ENCODE measurements at places on chromosomes 2 and 18. TPM values are rescaled to one million over a fixed set of nuclear protein-coding genes. Genes with fewer than 3 reads are reported as not detected.

- DNase-seq = no peak
Observed at GRCh38 chr2:233263045-233263570, 11.6 kb downstream of the ATG16L1 start.

- DNase-seq = no peak
Observed at GRCh38 chr18:24799720-24800119, 339.3 kb downstream of the HRH4 start.

GRCh38 chr2:62114564-62114963 is 81.4 kb upstream of the B3GNT2 start:
- DNase-seq = no peak

SLC9A2 gene
- total RNA-seq = 0.04 TPM

DNER gene
- total RNA-seq = not detected

DNA sequence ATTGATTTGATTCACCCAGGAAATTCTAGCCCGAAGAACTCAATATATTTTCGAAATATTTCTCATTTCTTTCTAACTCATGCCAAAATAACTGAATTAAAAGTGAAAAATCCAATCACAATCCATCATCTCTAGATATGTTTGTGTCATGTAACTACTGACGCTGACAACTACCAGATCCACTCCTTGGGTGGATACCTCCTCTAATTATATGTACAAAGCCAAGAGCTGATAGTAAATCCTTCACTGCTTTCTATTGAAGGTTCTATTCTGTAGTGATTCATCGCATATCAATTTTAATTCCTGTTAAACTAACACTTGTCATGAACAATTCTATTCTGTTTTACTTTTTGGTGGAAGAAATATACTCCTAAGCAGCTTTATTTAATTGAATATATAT is 1056.6 kb upstream of the NXPH2 start:
- DNase-seq = no peak

SOWAHC gene
- total RNA-seq = 0.14 TPM

DNA sequence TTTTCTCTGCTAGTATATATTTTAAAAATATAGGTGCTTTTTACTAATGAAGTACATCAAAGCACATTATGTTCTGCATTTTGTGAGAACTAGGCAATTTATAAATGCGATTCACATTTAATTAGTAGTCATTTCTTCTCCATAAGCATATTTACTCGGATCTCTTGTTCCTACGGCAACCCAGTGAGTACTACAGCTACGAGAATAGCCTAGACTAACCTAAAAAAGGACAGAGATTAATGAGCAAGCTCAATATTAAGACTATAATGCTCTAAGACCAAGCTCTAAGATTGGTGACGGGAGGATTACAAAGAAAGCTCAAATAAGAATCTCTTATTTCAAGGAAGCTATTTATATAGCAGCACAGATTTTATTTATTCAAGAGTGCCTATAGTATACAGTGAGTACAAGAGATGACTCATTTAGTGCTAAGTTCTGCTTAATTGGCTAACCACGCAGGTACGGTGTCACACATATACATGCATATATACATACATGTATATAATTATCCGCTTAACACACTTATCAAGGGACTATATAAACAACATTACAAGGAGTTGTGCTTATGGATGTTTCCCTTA is 364.7 kb downstream of the GPD2 start:
- no peak for DNase-seq

PID1 gene
- total RNA-seq = not detected

DNA sequence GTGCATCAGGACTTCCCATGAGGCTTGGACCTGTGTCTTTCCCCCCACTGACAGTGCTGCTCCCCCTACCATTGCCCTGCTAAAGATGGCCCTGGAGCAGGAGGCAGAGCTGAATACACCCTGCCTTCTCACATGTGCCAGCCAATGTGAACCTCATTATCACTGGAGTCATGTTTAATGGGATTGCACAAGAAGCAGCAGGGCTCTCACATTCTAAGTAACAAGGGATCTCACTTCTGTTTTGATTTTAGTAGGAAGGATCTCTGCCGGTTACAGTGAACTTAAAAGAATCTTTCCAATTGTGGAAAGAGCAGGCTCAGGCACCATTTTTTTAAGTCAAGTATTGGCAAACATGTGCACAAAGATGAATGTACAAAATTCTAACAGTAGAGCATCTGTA is 322.1 kb upstream of the MEX3C start:
- DNase-seq = no peak

DNA sequence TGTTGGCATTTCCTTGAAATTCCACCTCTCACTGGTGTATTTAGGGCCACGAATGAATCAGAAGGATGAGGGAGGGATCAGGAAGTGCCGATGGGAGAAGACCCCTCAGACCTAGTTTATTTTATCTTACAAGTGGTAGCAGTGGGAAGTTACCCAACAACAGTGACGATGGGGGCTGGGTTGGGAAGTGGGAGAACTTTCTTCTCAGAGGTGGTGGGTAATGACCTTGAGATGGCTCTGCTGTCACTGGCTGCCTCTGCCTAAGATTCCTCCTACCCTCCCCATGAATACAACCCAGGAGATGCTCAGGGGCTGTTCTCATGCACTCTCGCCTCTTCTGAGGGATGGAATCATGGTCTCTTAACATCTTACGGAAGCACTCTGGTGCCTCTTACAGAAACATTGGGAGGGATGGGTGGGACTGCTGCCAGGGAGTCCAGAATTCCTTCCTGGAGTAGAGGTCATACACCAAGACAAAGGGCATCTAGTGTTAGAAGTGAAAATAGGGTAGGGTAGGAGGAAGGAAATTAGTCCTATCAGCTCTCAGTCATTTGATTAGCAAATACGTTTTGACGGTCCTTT is 58.5 kb upstream of the TXNDC2 start:
- no peak for DNase-seq

GRCh38 chr2:45470531-45470930 is 140.5 kb downstream of the SRBD1 start:
- no peak for DNase-seq

AP1S3 gene
- 11.3 TPM for total RNA-seq

GRCh38 chr2:229610333-229610732 is 104.0 kb downstream of the DNER start:
- DNase-seq = no peak

GRCh38 chr2:78699696-78700095 is 325.8 kb upstream of the REG3G start:
- DNase-seq = no peak

LIMS4 gene
- total RNA-seq = 0.48 TPM

AQP12B gene
- total RNA-seq = not detected

DNA sequence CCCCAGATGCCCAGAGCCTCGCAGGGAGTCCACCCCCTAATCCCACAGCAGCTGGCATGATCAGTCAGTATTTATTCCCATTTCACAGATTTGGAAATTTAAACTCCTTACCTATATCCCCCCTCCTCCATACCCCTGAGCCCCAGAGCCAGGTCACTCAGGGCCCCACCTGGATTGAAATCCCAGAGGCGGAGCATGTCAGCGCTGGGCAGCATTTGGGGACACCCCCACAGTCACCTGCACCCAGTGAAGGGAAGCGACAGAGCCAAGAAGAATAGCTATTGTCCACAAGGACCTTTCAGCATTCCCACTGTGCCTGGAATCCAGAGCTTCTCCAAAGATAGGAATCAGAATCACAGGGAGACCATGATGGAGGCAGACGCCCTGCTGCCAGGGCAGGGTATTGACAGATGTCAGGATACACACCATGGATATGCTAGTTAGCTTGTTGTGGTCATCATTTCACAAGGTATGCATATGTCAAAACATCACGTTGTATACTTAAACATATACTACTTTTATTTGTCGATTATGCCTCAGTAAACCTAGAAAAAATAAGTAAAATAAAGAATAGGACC is 968 bp upstream of the ASTL start:
- no peak for DNase-seq

FSHR gene
- not detected for total RNA-seq

CREB1 gene
- 81.8 TPM for total RNA-seq

PTPRN gene
- 2.5 TPM for total RNA-seq

- DNase-seq = no peak
Observed at GRCh38 chr2:288758-289361, 969 bp upstream of the ALKAL2 start.

DNA sequence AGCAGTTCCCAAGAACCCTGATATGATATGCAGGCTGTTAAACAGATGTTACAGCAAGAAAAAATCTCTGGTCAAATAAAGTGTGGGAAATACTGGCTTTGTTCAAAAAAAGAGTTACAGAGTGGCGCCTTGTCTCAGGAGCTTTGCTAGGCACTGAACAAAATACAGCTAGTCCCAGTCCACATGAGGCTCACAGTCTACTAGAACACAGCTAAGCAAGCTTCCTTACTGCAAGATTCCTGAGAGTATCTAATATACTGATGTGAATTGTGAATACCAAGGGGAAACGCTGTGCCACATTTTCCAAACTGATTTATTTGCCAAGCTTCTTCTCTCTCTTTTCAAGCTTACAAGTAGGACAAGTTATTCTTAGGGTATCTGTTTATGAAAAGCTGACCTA is 188.8 kb upstream of the NABP1 start:
- no peak for DNase-seq

DNA sequence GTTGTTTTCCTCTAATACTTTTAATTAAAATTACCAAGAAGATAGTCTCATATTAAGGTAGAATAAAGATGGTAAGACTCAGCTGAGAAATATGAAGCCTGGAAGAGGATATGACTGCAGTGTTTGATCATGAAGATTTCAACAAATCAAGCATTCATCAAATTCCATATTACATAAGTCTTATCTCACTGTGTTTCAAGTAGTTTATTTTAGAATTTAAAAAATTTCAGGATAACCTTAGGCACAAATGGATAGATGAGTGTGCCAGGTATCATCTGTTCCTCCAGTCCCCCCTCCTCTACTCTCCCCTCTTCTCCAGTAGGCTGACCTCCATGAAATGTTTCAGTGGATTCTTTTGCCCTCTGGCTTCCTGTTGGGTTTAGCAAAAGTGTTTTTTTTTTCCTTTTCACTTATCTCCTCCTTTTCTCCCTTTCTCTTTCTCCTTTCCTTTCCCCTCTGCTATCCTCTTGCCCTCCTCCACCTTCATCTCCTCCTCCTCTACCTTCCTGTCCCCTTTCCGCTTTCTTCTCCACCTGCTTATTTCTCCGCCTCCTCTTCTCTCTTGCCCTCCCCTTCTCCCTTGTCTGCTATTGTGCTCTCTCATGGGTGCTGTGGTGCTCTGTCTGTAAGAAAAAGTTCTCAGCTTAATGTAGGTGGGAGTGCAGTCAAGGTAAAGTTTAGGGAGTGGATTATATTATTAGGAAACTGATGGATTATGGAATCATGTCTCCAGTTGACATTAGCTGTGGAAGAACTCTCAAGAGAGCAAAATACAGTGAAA is 72.8 kb downstream of the ABI2 start:
- no peak for DNase-seq

RAB17 gene
- 0.40 TPM for total RNA-seq

DNA sequence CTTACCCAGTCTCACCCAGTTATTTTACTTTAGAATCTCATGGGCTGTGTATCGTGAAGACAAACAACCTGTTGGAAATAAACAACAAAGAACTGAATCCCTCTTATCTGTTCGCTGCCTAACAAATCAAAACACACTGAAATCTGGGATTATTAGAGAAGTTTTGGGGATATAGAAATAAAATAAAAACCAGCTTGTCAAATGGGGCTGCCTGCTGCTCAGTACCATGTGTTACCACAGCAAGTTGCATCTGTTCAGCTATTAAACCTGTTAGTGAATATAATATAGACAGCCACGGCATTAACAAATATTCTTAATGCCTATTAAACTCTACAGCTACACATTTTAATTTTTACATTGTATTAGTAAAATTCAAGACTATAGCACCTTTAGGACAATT is 810.8 kb downstream of the NRXN1 start:
- DNase-seq = no peak

- no peak for DNase-seq
Observed at GRCh38 chr2:111712940-111713515, 171.0 kb downstream of the ANAPC1 start.

- DNase-seq = no peak
Observed at GRCh38 chr18:48902023-48902855, 48.5 kb downstream of the SMAD7 start.

DNA sequence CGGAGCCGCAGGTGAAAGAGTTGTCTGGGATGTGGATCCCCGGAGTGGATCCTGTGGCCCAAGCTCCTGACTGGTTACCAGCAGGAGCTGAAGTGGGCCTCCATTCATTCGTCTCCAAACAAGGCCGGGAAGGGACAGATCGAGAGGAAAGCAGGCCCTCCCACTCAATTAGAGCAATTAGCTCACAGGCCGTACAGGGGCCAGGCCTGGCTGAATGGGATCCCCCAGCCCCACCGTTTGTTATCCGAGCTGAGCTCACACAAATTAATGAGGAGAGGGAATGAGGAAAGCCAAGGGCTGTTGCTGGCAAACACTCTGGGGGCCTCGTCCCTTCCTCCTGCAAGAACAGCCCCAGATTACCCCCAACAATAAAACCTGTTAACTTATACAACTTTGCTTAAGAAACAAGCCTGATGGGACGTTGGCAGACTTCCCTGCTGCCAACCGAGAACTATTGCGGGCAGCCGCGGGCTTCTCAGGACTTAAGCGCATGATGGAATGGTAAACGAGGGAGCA is 338.0 kb downstream of the BCL11A start:
- no peak for DNase-seq

ABCG8 gene
- total RNA-seq = not detected

CYP26B1 gene
- total RNA-seq = not detected

PIEZO2 gene
- not detected for total RNA-seq

NR4A2 gene
- total RNA-seq = 49.9 TPM

PAIP2B gene
- total RNA-seq = 2.4 TPM

- DNase-seq = peak; percentile 56
Observed at GRCh38 chr2:16665748-16666448, at the start of gene CYRIA. Gene CYRIA (minus strand): TSS chr2:16665834. CDS start chr2:16588119, 77,715 bp downstream.

- no peak for DNase-seq
Observed at GRCh38 chr2:157574165-157574564, 54.5 kb downstream of the ACVR1C start.

HOXD11 gene
- not detected for total RNA-seq

- DNase-seq = no peak
Observed at GRCh38 chr2:101310834-101311695, 2.6 kb upstream of the RNF149 start.

FNDC4 gene
- not detected for total RNA-seq

GRCh38 chr2:1811258-1811970 is 67.1 kb upstream of the PXDN start:
- no peak for DNase-seq

- no peak for DNase-seq
Observed at GRCh38 chr2:157572725-157573124, 55.9 kb downstream of the ACVR1C start.

SPRED2 gene
- total RNA-seq = 9.5 TPM

DNA sequence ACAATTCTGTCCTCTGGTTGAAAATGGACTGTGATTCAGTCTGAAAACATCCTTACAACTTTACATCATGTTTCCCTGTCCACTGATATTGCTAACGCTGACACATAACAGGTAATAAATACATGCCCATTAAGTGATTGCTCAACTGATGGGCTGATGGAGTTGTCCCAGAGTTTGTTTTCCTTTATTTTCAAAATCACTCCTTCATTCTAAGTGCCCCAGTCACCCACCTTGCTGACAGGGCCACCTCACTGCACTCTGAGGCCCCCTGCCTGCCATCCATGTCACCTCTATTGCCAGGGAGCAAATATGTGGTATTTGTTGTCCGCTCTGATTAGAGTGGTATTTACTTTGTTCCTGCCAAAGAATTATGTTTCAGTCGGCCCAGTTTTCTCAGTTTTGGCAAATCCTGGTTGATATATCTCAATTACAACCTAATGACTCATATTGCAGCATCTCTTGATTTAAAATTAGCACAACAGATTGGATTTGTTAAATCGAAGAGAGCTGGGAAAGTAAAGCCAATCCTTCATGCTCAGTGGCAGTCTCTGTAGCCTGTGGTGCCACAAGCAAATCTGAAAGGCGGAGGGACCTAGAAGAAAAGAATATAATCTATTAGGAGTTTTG is 105.1 kb downstream of the RDH14 start:
- no peak for DNase-seq

GNAL gene
- total RNA-seq = 0.04 TPM
